ENCODE measurements at places on chromosomes 4 and X.
A peak's percentile ranks its signal among the peaks of the same experiment; 100 is the strongest.

DNA sequence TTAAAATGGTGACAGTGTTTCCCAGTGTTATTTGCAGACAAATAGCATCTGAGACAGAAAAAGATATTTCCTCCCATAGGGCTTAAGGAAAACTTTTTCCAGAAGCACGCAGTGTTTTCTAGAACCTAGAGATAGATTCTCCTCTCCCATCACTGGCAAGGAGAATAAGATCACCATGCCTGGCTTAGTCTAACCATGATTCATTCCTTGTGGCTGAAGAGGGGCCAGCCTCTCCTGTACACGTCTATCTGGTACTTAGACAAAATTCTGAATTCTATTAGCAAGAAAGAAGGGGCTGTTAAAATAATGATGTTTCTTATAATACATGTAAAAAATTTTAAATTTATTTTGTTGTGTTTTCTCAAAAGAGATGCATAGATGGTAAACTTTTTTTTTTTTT lies 296.1 kb upstream of the LDB2 start:
- DNase-seq: no peak

DNA sequence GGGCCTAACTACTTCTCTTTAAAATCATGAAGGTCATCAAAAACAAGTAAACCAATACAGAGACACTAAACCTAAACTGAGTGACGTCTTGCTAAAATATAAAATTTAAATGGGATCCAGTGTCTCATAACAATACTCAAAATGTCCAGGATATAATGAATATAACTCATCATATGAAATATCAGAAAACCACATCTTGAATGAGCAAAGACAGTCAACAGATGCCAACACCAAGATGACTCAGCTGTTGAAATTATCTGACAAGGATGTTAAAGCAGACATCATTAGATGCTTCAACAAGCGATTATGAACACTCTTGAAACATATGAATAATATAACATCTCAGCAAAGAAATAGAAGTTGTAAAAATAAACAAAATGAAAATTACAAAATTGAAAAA lies 8.3 kb downstream of the NAP1L2 start:
- DNase-seq: no peak

GRCh38 chr4:53779025-53779424 lies 187.7 kb upstream of the LNX1 start:
- no peak for DNase-seq

GRCh38 chr4:182307746-182308145 lies 64.5 kb downstream of the TENM3 start:
- DNase-seq: no peak

DNA sequence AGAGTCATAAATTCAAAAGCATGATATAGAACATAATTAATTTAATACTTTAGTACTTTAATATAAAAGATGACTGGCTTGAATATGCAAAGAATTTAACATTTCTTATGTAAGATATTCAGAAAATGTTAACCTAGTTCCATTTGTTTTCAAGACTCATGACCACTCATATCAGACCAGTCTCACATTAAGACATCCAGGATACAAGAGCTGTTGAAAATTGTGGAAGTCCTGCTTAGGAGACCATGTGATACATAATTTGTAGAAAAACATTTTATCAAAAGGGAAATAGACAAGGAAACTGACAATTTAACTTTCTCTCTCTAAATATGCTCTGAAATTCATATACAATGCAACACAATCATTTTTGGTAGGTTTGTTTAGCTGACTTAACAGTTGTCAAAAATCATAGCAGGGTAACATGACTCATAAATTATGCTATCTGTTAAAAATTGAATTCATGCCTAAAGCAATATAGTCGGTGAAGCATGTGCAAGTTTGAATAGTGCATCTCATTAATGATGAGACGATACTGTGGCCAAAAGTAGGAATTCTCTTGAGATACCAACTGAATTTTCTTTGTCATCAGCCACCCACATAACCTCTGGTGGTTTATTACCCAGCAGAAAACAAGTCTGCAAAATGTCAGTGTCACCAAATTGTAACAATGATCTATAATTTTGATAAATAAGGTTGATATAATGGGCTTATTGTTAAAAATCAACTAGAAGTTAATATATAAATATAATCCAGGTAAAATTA lies 211.4 kb downstream of the GASK1B start:
- no peak for DNase-seq

GRCh38 chrX:7146020-7146702 lies 1.4 kb upstream of the STS start:
- no peak for DNase-seq

- DNase-seq: peak; percentile 58
Measured at GRCh38 chr4:112234952-112235609, 3.5 kb downstream of the AP1AR start.

GRCh38 chr4:70225824-70226223 lies at the start of gene FDCSP:
Gene FDCSP (plus strand): TSS chr4:70226124. CDS start chr4:70231195, 5,071 bp downstream.
- DNase-seq: no peak

DNA sequence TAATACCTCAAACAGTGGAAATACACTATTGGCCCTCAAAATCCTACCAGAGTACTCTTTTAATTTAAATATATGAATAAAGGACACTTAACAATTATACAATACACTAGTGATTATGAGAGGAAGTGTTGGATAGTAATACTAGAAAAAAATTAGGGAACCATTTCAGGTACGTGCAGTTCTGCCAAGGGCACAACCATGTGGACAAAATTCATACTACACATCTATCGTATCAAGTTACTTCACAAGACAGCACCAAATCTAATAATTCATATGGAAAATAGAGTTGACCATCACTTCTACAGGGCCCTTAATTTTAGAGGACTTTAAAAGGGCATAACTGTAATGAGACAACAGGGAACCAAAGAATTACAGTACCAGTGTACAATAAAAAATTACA lies 69.2 kb upstream of the ZCCHC13 start:
- DNase-seq: no peak

GRCh38 chr4:93359586-93359985 lies 469.0 kb upstream of the ATOH1 start:
- DNase-seq: no peak

- peak; percentile 11 for DNase-seq
Measured at GRCh38 chrX:13254870-13255269, 65.0 kb downstream of the ATXN3L start.

- no peak for DNase-seq
Measured at GRCh38 chrX:136941396-136942337, 61.1 kb upstream of the RBMX start.

- DNase-seq: no peak
Measured at GRCh38 chrX:37684426-37684825, 1.2 kb upstream of the XK start.

DNA sequence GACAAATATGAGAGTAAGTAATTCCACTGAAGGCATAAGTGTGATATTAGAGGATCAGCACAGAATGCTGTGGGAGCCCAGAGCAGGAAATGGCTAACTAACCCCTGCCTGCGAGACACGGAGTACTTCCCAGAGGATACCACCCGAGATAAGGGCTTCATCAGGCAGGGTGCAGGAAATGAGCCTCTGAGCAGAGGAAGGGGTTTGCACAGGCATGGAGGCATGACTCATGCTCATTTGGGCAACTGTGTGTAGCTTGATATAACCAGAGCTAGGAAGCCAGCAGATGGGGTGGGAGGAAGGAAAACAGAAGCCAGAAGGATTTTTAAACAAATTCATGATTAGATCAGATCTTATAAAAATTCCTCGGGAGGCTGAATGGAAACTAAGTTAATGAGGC lies 70.0 kb upstream of the TSPAN5 start:
- peak; percentile 19 for DNase-seq
